ENCODE measurements at places on chromosomes 7 and 10.
A peak's percentile ranks its signal among the peaks of the same experiment; 100 is the strongest.

GRCh38 chr7:127253281-127254162 lies 781 bp upstream of the GRM8 start:
- peak; percentile 44 for DNase-seq

- no peak for DNase-seq
Observed at GRCh38 chr7:103793614-103794013, 195.8 kb downstream of the RELN start.

- no peak for DNase-seq
Observed at GRCh38 chr7:40418448-40418847, 283.6 kb downstream of the SUGCT start.

- peak; percentile 77 for DNase-seq
Observed at GRCh38 chr10:91540733-91541132, 92.1 kb downstream of the PPP1R3C start.

GRCh38 chr10:79003183-79004100 lies 65.3 kb upstream of the ZMIZ1 start:
- no peak for DNase-seq

Data from AG10803 (cell line).